ENCODE measurements at places on chromosomes 7 and 10.

DNA sequence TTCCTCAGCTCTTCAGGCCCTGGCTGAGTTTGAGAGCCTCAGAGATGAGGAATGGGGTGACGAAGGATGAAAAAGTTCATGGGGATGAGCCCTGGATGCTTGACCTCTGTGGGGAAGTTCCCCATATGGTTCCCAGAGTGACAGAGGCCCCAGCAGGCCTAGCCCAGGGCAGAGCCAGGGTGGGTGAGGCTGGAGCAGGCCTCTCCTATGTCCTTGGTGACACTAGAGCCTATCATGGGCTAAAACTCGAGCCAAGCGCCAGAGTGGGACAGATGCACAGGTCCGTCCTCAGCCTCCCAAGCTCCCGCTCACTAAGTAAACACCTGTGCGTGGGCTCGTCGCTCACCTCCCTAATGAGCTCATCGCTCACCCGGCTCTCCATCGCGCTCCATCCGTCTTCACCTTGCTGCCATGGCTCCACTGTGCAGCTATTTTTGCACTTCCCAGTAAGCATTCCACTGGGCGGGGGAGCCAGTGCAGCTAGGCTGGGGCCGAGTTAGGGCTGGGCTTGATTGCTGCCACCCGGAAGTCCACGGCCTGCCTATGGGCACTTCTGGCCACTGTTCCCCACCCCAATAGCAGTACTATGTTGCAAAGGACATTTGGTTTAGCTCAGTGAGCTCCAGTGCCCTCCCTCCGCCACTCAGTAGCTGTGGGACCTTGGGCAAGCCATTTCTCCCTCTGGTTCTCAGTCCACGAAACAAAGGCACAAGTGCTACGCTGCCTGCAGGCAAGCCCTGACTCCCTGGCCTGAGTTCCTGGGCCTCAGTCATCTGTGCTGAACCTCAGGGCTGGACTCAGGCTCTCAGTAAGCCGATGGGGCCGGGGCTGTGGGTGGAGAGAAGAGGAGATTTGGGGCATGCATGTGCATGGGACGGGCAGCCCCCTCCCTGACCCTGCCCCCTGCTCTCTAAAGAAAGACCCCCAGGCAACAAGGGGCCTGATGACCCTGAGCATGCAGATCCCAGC, 117.3 kb upstream of the PCBD1 start:
- DNase-seq: no peak

GRCh38 chr7:37352974-37353948, 95.4 kb downstream of the ELMO1 start:
- DNase-seq: peak; percentile 48

DNA sequence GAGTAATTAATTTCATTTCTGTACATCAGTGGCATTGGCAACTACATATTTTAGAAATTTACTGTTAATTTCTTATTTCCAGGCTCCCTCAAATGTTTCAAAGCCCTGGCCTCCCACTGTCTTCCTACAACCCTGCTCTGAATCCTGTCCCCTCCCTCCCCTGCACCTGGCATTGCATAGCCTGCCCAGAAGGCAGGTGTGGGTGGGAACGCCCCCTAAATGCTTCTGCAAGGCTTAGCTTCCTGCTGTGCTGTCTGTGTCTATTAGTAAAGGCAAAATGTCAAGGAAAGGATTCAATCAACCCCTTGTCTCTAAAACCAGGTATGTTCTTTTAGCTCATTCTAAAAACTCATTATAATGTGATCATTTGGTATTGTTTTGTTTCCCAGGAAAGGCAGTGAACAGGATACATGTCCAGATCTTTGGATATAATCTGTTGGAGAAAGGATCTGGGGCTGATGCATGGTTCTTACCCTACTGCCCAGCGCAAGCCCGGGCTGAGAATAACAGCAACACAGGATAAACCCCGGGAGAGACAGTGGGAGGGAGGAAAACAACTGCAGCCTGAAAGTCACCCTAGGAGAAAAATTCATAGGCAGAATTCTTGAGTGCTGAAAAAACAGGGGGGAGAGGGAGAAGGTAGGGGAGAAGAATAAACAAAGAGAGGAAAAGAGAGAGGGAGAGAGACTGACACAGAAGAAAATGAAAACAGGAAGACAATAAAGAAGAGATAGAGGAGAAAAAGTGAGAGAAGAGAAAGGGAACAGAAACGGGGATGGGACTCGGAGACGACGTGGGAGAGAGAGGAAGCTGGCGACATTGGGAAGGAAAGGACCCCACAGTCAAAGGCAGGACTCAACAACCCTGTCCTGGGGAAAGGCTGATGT, 589 bp downstream of the ZNF488 start:
- no peak for DNase-seq

DNA sequence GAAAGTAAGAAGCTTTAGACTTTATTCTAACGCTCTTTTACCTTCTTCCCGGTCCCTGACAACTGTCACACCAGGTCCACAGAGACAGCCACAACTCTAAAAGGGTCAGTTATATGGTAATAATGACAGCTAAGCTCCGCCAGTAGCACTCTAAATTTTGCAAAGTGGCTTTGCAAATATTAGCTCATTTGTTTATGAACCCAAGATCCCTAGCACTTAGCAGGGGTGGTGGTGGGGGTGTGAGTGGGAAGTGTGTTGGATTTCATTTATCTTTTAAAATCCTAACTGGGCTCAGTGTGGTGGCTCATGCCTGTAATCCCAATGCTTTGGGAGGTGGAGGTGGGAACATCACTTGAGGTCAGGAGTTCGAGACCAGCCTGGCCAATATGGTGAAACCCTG, 34.8 kb upstream of the SDK1 start:
- DNase-seq: no peak

- no peak for DNase-seq
Observed at GRCh38 chr7:7565746-7566650, 686 bp upstream of the MIOS start.

DNA sequence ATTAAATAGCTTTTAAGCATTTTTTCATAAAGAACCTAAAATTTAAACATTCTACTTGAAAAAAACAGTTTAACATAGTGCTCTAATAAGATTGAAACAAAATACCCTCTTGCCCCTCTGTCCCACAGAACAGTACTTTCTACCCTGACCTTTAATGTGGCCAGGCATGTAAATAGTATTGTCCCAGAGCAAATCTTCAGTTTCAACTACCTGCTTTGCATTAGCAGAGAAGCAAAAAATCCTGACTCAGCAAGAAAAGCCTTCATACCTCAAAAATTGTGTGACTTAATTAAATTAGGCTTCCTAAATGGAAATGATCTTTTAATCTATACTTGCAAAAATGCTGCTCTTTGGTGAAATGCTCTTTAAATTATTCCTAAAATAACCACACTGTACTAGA, 237.4 kb upstream of the AOAH start:
- DNase-seq: no peak

GRCh38 chr7:155792315-155792960, 19.8 kb downstream of the SHH start:
- DNase-seq: no peak

DNA sequence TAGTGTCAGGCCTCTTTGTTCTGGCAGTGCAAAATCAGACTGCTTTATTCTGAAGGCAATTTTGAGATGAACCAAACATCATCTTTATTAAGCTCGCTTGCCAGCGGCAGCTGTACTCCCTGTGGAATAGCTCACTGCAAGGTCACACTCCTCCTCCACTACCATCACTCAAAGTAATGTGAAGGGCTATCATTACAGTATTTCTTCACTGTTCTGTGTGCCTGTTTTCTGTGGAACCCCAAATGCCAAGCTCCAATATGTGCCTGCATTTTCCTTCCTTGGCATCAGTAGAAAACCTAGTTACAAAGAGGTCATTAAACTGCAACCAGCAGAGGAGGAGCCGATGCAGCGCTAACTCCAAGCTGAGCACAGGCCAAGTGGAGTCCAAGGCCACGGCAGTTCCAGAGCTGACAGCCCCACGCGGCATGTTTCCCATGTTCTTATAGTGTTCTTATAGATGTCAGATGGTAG, 21.4 kb downstream of the BCCIP start:
- no peak for DNase-seq

GRCh38 chr7:150993511-150993910, 2.7 kb downstream of the NOS3 start:
- no peak for DNase-seq

- DNase-seq: no peak
Observed at GRCh38 chr10:23516530-23516929, 77.7 kb downstream of the OTUD1 start.

Data from activated CD4-positive, alpha-beta T cell treated with anti-CD3 and anti-CD28 coated beads for 24 hours (primary cell).